HCEC 1CT (cell line): ENCODE measurements at places on chromosomes 6 and 20.

DNA sequence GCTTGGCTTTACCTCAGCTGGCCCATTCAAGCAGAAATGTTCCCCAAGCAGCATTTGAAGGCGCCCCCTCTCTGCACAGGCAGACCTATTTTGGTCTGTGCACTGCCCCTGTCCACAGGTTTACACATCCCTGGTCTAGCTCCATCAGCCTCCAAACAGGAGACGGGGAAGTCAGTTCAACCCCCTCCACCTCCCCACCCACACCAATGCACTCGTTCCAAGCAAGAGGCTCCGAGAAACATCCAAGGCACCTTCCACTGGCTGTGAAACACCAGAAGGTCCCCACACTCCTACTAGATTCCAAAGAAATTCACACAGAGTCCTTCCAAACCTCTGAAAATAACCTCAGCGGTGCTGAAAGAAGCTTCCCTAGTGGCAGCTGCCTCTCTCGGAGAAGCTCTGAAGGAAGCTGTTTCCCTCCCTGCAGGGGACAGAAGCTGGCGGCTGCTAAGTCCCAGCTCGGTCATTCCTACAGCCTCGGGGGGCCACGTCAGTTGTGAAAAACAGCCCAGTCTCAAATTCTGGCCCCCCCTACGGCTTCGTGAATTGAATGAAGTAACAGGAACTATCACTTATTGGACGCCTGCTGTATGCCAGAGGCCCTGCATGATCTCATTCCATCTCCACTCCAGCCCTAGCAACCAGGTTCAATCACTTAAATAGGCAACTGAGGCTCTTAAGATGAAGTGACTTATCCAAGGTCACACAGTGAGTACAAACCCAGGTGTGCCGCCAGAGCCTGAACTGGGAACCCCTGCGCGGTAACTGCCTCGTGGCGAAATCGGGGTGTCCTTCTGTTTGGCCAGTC, 815 bp downstream of the SPATA2 start:
- no peak for DNase-seq

DNA sequence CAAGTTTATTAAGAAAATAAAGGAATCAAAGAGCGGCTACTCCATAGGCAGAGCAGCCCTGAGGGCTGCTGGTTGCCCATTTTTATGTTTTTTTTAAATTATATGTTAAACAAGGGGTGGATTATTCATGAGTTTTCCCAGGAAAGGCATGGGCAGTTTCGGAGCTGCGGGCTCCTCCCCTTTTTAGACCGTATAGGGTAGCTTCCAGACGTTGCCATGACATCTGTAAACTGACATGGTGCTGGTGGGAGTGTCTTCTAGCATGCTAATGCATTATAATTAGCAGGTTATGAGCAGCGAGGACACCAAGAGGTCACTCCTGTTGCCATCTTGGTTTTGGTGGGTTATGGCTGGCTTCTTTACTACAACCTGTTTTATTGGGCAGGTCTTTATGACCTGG, 301.8 kb downstream of the TFAP2C start:
- no peak for DNase-seq

DNA sequence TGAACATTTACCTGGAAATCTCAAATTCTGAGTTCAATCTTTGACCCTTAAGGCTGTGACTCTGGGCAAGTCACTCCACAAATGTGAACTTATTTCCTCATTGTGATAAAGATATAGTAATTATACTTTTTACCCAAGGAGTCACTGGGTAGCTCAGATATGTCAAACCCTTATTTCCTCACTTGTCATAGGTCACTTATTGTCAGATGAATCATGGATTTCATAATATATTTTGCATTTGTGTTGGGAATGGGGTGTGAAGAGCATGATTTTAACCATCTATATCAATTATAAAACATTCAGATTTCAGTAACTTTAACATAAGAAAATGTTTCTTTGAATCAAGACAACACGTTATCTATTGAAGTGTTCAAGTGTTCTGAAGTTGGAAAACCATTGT, 3.7 kb upstream of the CARMIL1 start:
- no peak for DNase-seq

- no peak for DNase-seq
These were observed 296.9 kb downstream of the FOXC1 start for GRCh38 chr6:1906609-1907008.

DNA sequence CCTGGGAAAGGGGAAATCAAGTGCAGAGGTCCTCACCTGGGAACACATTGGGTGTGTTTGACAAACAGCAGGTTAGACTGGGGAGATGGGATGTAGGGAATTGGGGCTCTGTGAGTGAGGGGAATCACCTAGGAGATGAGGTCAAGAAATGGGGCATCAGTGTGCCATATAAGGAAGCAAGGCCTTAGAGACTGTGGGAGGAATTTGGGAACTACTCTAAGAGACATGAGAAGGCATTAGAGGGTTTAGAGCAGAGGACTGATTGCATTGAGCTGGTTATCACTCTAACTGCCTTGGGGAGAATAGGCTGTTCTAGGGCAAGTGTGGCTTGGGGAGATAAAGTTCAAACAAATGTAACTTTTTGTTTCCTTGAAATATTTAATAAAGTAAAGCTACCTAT, 189.9 kb downstream of the EYA4 start:
- no peak for DNase-seq

DNA sequence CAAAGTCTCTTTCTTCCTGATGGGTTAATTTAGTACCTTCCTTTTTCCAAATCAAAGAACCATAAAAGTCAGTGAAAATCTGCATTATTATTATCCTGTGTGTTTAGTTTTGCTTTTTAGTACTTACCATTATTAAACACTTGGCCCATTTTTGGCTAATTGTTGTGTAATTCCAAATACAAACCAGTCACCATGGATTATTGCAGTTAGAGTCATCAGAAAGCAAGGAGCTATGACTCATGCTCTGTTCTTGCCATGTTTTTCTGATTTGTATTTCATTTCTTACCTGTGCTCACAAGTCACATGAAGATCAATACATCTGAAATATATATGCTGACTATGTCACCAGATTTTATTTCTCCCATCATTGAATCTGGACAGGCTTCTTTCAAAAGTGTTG, 31.3 kb downstream of the SLC22A3 start:
- peak; percentile 57 for DNase-seq
